Choroid plexus epithelial cell (primary cell): ENCODE measurements at places on chromosomes 1 and 21.

- DNase-seq = no peak
Observed at GRCh38 chr1:204013052-204013451, 59.9 kb upstream of the SOX13 start.

GRCh38 chr1:110533230-110533629, 14.3 kb upstream of the KCNA10 start:
- no peak for DNase-seq

DNA sequence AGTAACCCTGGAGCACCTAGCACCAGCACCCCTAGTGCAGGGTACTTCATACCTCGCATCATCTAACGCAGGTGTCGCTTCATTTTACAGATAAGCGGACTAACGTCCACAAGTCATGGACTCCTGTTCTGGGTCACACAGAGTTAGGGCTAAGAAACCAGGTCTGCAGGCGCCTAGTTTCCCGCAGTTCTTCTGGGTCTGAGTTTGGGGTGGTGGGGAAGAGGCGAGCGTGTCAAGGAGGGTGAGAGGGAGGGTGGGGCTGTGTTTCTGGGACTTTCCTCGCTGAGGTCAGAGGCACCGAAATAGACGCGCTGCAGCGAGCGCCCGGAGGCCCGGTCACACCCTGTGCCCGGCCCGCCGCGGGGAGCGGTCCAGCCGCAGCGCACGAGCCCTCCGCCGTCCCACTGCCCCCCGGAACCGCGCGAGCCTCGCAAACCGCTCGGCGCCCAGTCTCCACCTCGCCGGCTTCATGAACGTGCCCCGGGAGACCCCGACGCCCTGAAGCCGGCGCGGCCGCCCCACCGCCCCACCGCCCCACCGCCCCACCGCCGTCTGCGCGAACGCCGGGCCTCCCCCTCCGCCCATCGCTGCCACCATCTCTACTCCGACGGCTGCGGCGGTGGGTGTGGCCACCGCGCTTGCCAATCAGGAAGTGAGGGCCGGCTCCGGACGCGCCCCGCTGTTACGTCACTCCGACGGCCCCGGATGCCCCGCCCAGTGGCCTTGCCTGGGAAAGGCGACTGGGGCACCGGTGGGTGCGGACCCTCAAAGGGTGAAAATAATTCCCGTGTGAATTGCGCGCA, 12.3 kb downstream of the IFI6 start:
- DNase-seq = peak; percentile 74

DNA sequence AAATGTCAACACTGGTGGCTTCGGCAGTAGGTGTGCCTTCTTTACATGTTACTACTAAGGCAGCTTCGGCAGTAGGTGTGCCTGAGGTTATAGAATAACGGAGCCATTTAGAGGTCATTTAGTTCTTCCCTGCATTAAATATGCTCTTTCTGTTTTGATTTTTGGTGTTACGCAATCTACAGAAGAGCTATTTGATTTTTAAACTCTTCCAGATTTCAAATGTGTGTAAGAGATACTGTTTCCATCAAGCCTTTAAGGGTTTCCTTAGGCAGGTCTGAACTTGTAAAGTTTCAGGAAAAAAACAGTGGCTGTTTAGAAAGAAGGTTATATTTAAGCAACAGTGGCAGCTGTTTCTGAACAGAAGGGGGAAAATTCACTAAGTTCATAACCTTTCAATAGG, 54.8 kb downstream of the PIK3R3 start:
- DNase-seq = no peak

- peak; percentile 40 for DNase-seq
Observed at GRCh38 chr1:67945733-67946374, 104.6 kb downstream of the DIRAS3 start.

- DNase-seq = no peak
Observed at GRCh38 chr21:33937931-33938339, 22.3 kb upstream of the ATP5PO start.

GRCh38 chr1:230542054-230542453, 100.2 kb upstream of the COG2 start:
- DNase-seq = peak; percentile 69
